ENCODE measurements at places on chromosomes 3 and 15. TPM values are rescaled to one million over a fixed set of nuclear protein-coding genes. Genes with fewer than 3 reads are reported as not detected.

GRCh38 chr3:187318819-187319616 lies 27.5 kb upstream of the MASP1 start:
- peak; percentile 14 for DNase-seq

DNA sequence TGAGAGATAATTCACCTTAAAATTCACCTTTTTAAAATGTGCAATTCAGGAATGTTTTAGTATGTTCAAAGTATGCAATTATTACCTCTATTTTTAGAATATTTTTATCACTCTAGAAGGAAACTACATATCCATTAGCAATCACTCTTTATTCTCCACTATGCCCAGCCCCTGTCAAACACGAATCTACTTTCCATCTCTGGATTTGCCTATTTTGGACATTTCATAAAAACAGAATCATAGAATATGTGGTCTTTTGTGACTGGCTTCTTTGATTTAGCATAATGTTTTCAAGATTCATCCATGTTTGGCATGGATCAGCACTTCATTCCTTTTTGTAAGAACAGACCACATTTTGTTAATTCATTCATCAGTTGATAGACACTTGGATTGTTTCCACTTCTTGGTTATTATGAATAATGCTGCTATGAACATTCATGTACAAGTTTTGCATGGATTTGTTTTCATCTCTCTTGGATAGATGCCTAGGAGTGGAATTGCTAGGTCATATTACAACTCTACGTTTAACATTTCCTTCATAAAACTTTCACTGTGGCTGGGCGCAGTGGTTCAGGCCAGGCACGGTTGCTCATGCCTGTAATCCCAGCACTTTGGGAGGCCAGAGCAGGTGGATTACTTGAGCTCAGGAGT lies 12.7 kb downstream of the HMCES start:
- DNase-seq = no peak

- DNase-seq = no peak
Measured at GRCh38 chr3:11601446-11602238, 42.1 kb downstream of the VGLL4 start.

The RLBP1 gene
- total RNA-seq = not detected

GRCh38 chr3:169002689-169003088 lies 660.8 kb downstream of the MECOM start:
- no peak for DNase-seq

The LRRC3B gene
- total RNA-seq = not detected

DNA sequence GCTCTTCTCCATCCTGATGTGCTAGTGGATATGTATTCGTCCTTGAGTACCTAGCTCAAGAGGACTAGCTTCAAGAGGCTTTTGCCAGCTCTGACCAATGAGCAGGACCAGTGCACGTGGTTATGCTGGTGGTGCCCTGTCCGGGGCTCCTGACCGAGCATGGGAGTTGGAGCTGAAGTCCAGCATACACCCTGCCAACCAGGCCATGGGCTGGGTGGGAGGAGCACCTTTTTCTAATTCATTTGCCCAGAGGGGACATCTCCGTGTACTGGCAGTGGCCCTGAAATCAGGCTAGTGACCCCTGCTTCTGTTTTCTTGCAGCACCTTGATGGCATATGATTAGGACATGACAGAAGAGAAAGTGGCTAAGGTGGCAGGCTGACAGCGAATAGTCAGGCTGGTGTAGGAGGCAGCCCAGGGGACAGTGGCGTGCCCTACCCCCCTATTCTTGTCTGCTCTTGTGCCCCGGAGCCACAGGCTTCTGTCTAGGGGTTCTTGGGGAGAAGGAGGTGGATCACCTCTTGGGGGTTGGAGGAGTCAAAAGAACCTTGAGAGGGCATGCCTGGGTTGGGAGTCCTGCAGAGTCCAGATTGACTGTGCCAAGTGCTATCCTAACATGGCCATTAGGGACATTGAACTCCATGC lies 16.5 kb downstream of the PODXL2 start:
- no peak for DNase-seq

- DNase-seq = no peak
Measured at GRCh38 chr3:137642831-137643230, 121.3 kb upstream of the SOX14 start.

DNA sequence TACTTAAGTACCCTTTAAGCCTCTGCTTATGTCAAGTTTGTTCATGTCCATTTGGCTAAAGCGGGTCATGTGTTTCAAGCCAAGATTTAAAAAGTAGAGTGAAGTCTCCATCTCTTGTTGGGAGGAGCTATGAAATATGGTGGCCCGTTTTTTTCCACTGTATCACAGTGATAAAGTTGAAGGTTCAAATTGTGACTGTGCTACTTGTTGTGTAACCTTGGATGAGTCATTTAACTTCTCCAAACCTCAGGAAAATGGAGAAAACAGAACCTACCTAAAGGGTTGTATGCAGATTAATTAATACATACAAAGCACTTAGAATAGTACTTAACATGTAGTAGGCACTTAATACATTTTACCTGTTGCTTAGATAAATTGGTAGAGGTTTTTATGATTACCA lies 43.4 kb downstream of the SNAPC5 start:
- no peak for DNase-seq

The SLC9C1 gene
- total RNA-seq = 2.2 TPM

The NR2E3 gene
- total RNA-seq = not detected

GRCh38 chr3:34856081-34856947 lies 783.0 kb upstream of the ARPP21 start:
- DNase-seq = no peak

The PATL2 gene
- 0.33 TPM for total RNA-seq

DNA sequence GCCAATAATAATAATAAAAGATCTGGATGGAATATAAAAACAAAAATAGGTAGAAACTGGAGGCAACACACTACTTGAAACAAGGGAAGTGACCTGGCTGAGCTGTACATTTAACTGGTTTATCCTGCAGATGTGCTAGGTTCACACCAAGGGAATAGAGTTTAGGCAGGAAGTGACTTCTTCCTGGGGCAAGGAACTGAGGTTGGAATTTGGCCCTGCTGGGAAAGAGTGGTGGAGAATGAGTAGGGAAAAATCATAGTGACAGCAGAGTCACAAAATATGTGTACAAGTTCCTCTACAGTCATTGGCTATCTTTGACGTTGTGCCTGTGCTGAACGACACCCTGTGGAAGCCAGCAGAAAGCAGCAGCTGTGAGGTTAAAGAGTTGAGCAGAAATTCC lies 44.1 kb downstream of the ARHGAP11B start:
- no peak for DNase-seq

GRCh38 chr3:38687321-38687720 lies 37.8 kb upstream of the SCN5A start:
- no peak for DNase-seq

DNA sequence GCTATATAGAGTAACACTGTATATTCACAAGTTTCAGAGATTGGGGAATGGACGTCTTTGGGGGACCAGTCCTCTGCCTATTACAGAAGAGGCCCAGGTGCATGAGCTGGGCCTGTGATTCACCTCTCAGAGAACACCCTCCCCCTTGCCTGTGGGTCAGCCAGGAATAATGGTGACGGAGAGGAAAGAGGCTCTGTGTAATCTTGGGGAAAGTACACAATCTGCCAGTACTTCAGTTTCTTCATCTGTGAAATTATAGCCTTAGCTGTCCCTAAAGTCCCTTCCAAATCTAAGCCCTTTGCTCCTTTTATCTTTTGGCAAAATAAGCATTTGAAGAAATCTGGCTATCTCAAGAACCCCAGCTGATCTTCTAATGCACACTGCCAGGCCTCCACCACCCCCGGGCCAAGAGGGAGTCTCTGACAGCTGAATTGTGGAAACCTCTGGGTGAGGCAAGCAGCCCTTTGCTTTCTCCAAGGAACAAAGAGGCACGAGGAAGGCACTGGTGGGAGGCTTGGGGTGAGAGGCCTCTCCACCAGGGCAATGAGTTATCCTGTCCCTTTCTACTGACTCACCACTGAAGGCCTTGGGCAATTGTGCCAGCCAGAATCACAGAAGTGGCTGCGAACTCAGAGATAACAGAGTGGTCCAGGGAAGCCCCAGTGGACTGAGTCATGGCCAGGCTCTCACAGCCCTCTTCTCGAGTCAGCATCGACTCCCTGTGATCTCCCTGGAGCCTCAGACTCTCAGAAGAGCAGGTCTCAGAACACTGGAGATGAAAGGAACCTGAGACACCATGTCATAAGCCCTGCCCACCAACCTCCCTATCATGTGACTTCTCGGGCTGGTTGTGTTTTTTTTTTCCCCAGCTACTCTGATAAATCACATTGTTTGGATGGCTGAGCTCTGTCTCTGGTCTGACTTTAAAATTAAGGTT lies 31.8 kb downstream of the CCNL1 start:
- peak; percentile 93 for DNase-seq

The RBMS3 gene
- 18.4 TPM for total RNA-seq

- DNase-seq = no peak
Measured at GRCh38 chr3:60056404-60056803, 1006.6 kb upstream of the CFAP20DC start.

Data from kidney epithelial cell (primary cell).